Heart right ventricle (tissue), 16 donors: ENCODE measurements at places on chromosomes 11 and 22. TPM values are rescaled to one million over a fixed set of nuclear protein-coding genes. Genes with fewer than 3 reads are reported as not detected.
A peak's percentile ranks its signal among the peaks of the same experiment; 100 is the strongest.

GRCh38 chr11:47533690-47534151 is 19.2 kb downstream of the CELF1 start:
- DNase-seq: no peak

Gene FXYD2
- total RNA-seq: 0.89 TPM

Gene KIF18A
- 0.32 TPM for total RNA-seq

Gene CDKN1C
- 26.9 TPM for total RNA-seq

DNA sequence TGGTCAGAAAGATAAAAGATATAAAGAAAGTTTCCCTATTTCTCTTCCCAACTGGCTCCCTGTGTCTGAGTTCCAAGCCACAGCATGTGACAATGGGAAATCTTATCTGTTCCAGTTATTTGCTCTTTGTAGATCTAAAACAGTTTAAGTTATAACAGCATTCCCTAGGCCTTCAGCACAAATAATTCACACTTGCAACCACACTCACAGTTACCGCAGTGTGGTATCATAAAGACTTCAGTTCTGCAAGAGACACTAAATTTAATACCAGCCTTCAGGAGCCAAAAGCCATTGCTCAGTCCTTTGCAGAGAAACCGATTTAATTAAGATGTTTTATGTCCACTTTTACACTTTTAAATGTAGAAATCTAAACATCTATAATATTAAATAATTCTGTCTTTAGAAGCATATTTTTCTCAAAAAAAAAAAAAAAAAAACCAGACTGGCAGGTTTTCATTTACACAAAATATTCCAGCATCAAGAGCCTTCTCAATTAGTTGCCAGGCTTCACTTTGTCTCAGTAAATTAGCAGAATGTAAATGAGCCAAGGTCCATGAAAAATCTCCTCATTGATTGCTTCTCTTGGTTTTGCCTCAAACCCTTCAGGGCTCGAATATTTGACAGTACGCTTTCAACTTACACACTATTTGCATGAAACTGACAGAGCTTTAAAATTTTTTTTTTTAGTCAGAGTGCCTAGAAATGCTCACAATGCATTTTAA is 300.0 kb upstream of the DDI1 start:
- DNase-seq: no peak

- DNase-seq: no peak
Observed at GRCh38 chr11:16713594-16713993, 24.9 kb upstream of the C11orf58 start.

Gene SLC22A6
- total RNA-seq: not detected

DNA sequence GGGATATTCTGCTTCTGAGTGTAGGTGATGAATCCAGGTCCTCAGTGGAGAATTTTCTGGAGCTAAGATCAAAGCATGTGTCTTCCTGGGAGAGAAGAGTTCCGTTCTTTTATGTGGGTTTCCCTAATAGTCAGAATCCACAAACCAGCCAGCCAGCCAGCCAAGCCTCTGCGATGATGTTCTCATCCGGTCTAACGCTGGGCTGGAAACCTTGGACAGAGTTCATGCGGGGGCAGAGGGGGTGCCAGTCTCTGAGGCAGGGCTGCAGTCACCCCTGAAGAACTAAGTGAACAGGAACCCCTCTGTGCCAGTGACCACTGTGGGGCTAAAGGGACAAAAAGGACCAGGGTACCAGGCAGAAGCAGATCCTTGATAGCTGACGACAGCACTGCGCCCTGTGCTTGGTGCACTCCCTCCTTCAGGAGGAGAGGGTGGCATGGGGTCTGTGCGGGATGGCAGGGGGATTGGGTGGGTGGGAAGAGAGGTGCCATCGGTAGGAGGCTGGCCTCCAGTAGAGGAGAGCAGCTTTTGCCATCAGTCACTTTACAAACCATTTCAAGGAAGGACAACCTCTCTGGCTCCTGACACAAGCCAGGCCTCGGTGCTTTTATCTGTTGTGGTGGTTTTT is 27.1 kb downstream of the ADAMTS15 start:
- no peak for DNase-seq

Gene MYEOV
- not detected for total RNA-seq

GRCh38 chr11:8709002-8709672 is 26.5 kb downstream of the RPL27A start:
- peak; percentile 80 for DNase-seq

- DNase-seq: no peak
Observed at GRCh38 chr11:69859275-69859934, 40.2 kb upstream of the FGF3 start.
